ENCODE measurements at places on chromosomes 2 and 18. TPM values are rescaled to one million over a fixed set of nuclear protein-coding genes. Genes with fewer than 3 reads are reported as not detected.
A peak's percentile ranks its signal among the peaks of the same experiment; 100 is the strongest.

DNA sequence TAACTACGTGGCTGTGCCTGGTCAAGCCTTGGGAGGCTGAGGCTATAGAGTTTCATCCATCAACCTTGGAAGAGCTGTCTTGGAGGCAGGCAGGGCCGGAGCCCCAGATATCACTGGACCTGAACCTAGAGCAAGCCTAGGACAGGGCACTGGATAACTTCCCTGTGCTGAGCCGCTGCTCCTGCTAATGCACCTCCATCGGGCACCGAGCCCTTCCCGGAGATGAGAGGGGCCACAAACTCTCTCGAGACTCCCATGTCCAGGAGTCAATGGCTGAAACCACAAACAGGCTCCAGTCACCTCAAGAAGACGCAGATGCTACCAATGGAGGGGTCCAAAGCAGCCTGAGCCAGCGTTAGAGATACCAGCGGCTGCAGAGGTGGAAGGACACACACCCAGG is 866.0 kb downstream of the LRP1B start:
- no peak for DNase-seq

DNA sequence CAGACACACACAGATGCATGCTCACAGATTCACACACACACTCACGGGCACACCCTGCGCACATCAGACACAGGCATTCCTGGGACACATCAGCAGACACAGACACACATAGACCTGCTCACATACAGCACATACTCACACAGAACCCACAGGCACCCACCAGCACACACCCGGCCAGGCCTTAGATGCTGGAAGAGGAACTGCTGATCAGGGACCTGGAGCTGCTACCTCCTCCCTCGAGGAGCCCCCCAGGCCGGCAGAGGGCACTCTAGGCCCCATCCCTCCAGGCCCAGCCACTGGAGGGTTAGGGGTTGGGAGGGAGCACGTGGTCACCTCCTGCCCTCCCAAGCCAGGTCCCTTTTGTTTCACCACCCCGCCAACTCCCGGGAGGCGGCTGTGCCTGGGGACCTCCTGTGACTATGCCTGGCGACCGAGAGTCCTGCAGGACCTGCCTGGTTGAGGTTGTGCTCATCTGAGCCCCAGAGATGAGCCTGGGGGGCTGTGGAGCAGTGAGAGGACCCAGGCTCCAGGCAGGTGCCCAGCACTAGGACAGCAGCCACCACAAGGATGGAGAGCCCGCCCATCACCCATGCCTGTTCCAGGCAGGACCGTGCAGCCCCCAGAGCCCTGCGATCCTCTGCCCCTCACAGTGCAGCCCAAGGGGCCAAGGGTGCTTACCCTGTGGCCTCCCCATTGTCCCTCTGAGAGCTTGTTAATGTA is 21.0 kb upstream of the PTMA start:
- peak; percentile 66 for DNase-seq

GRCh38 chr2:185738679-185739472 is at the start of gene FSIP2:
TSS of gene FSIP2 (plus strand) at chr2:185738804. CDS start at chr2:185738895, 91 bp downstream.
- no peak for DNase-seq

DNA sequence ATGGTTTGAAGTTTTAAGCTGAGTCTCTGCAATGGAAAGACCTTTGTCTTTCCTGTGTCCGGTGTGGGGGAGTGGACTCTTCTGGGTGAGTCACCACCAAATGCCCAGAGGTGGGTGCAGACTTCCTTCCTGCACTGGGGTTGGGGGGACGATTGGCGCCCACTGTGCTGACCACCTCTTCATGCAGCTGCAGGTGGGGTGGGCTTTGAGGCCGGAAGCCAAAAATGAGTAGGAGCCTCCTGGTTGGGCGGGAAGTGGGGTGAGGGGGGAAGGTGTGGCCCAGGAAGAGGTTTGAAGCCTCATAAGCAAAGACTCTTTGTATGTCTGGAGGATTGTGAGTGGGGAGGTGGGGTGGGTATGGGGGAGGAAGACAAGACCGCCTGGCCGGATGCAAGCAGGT is 27.6 kb downstream of the PAX8 start:
- no peak for DNase-seq

GRCh38 chr2:68341583-68341982 is 21.8 kb upstream of the CNRIP1 start:
- no peak for DNase-seq

DNA sequence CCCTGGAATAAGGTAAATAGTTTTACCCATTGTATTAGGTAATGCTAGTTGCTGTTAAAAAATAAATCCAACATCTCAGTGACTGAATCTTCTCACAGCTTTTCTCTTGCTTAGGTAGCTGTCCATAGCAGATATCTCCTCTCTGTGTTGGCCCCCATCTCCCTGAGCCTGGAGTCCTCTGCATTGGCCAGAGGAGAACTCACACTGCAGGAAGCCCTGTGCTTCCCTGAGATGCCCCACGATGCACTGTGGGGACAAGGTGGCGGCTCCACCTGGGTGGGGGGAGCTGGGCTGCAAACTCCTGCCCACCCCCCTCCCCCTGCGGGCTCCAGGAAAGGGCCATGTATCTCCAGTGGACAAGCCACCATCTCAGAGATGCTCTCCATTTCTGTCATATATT is 80.4 kb upstream of the SALL3 start:
- no peak for DNase-seq

CASP10 gene
- total RNA-seq, result 25.1 TPM

GRCh38 chr2:241912021-241912555 is 42.6 kb downstream of the RTP5 start:
- no peak for DNase-seq

DNA sequence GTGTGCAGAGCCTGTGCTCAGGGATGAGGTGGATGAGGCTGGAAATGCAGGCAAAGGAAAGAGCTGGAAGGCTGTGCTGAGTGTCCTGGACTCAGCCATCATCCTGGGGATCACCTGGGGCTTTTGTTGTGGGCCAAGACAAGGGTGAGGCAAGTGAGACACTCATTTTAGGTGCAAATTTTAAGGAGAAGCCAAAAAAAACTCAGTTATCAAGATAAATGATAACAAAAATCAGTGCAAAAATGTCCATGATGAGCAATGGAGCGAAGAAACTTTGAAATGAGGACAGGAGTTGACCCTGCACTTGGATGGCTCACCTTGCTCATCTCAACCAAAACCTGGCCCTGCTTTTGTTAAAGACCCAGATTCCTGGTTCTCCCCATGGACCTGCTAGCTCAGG is 141.9 kb downstream of the MYCN start:
- DNase-seq, result no peak
